ENCODE measurements at places on chromosomes 2 and 18.

DNA sequence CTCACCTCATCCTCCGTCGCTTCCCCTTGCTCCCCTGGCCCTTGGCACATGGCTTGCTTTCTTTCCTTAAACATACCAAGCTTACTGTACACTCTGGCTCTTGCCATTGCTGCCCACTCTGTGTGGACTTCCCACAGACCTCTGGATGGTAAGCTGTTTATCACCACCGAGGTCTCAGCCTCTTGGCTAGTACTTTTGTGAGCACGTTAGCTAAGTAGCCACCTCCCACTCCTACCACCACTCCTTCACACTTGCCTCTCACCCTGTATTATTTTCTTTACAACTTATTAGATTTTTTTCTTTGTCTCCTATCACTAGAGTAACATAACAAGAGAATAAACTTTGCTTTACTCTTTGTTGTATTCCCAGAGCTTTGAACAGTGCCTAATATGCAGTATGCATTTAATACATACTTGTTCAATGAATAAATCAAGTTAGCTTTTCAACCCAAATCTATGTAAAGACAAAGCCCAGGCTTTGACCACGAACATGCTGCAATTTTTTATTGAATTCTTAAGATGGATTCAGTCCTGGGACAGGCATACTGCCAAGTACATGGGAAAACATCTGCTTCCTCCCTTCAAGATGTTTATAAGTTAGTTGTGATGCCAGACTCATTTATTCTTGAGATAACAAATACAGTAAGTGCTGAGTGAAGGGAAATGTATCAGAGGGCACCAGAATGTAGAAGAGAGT, 25.0 kb upstream of the MSGN1 start:
- no peak for DNase-seq

- DNase-seq = no peak
These were observed 51.8 kb downstream of the WDR7 start for GRCh38 chr18:56702946-56703345.

- DNase-seq = no peak
These were observed 98.1 kb downstream of the HS1BP3 start for GRCh38 chr2:20552847-20553246.

DNA sequence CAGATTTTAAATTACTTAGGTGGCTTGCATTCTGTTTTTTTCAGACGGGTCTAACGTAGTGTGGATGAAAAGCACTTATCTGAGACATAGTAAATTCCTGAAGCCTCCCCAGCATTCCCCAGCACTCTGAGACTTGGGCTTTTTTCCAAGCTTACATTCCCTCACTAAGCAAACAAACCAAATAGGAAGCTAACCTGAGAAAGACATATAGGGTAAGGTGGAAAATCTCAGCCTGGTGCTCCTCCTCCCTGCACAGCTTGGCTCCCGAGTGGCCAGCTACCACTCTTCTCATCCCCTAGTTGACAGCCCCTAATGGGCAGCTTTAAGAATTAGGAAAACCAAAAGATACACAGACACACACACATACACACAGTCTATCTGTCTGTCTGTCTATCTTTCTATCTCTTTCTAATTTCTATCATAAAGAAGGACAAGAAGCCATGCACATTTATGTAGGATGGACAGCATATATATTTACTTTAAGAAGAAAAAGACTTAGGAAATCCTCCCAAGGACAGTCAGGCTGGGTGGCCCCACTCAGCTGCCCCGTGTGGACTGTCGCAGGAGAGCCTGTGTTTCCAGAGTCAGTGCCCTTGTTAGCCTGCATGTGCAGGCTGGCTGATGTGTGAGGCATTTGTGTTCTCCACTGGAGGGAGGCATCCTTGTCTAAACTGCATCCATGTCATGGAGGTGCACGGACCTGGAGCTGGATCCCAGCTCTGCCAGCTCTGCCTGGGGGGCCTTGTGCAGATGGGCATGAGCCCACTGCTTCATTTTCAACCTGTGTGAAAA, 8.2 kb downstream of the CNNM3 start:
- DNase-seq = no peak

DNA sequence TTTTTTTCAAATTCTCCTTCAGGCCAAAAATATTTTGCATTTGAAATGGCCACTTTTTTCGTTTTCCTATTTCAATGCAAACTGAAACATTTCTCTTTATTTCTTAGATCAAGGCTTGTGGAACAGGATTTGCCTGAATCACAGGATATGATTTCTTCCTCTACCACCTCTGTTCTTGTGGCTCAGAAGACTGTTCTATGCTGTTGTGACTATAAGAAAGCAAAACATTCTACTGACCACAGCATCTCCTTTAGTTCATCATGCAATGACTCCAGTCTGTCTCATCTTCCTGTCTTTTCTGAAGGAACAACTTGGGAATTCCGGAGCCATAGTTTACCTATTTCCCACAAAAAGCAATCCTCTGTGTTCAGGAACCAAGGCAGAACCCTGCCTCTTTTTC, 16.2 kb upstream of the ZNF512 start:
- DNase-seq = no peak

- no peak for DNase-seq
These were observed 423.6 kb downstream of the ZNF521 start for GRCh38 chr18:24928301-24928878.

- no peak for DNase-seq
These were observed 1.6 kb downstream of the KANSL1L start for GRCh38 chr2:210169516-210170195.

- no peak for DNase-seq
These were observed 227.7 kb upstream of the PXDN start for GRCh38 chr2:1972011-1972410.

DNA sequence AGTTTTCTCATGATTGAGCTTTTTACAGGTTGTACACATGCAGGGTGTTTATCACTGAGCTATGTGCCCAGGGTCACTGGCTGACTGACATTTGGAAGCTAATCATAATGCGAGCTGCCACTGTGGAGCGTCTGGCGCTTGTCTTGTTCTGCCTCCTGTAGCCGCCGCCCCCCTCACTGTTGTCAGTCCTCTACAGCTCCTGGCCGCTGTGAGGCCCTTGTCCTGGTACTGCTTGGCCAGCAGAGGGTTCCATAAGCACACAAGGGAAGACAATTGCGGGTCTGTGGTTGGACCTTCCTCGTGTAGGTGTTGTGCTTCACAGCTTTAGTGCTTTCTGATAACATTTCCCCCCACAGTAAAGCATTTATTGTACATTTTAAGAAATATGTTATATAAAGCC, 105.6 kb upstream of the LDLRAD4 start:
- no peak for DNase-seq
